Spleen (tissue), 13 donors: ENCODE measurements at places on chromosomes 11 and 22.

DNA sequence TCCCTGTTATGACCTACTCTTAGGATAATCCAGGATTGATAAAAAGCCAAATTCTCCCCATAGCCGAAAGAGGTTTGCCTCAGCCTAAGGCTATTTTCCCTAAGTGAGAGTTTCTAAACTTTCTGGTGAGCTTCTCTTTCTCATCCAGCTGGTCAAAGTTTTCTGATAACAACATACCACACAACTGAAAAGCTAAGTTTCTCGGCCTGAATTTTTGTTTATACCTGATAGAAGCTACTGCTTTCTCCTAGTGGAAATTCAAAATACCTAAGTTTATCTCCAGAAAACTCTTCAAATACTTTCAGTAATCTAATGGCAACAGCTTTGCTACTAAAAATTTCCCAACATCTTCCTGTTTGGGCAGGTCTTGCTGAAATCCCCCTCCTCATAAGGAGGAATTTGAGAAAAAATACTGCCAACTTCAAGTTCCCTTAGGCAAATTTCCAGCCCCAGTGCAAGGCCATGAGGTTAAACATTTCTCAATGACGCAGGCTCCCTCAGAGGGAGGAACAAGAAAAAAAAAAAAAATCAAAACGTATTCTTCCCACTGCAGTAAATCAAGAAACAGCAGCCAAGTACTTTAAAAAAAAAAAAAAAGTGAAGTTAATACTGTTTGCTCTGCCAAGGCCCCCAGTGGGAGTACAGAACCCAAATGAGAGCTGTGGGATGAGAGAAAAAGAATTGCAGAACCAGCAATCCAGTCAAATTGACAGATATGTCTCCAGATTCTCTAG, 127.0 kb downstream of the MRTFA start:
- H3K4me3 ChIP-seq = no peak overlapping the region
- no peaks in the 10 kb centered on the region for H3K36me3 ChIP-seq
- peak overlapping the region; percentile 70 for H3K27ac ChIP-seq
- H3K4me1 ChIP-seq = peaks cover 9% of the 10 kb centered on the region
- H3K27me3 ChIP-seq = no peaks in the 10 kb centered on the region
- DNase-seq = no peak

GRCh38 chr22:24021304-24021703, 10.2 kb downstream of the CABIN1 start:
- no peak overlapping the region for H3K4me3 ChIP-seq
- no peak overlapping the region for H3K27ac ChIP-seq
- H3K4me1 ChIP-seq = peaks cover 6% of the 10 kb centered on the region
- DNase-seq = no peak

GRCh38 chr22:19036523-19037273, 85.5 kb downstream of the DGCR2 start:
- DNase-seq = no peak
- H3K27ac ChIP-seq = no peak overlapping the region
- H3K4me1 ChIP-seq = no peaks in the 10 kb centered on the region
- no peaks in the 10 kb centered on the region for H3K36me3 ChIP-seq
- H3K27me3 ChIP-seq = no peaks in the 10 kb centered on the region

- no peak overlapping the region for H3K4me3 ChIP-seq
- DNase-seq = no peak
- no peak overlapping the region for H3K27ac ChIP-seq
- no peaks in the 10 kb centered on the region for H3K36me3 ChIP-seq
- no peaks in the 10 kb centered on the region for H3K4me1 ChIP-seq
Observed at GRCh38 chr11:61618978-61619377, 38.1 kb upstream of the SYT7 start.

GRCh38 chr11:120465921-120466534, 45.5 kb upstream of the GRIK4 start:
- H3K4me1 ChIP-seq = no peaks in the 10 kb centered on the region

- no peaks in the 10 kb centered on the region for H3K27me3 ChIP-seq
- H3K4me1 ChIP-seq = peaks cover 94% of the 10 kb centered on the region
- H3K36me3 ChIP-seq = no peaks in the 10 kb centered on the region
- DNase-seq = peak; percentile 75
- peak overlapping the region; percentile 94 for H3K27ac ChIP-seq
Observed at GRCh38 chr11:6617315-6617781, 1.9 kb downstream of the TPP1 start.

GRCh38 chr11:94120946-94121345, 7.7 kb upstream of the PANX1 start:
- H3K36me3 ChIP-seq = no peaks in the 10 kb centered on the region
- H3K27ac ChIP-seq = no peak overlapping the region
- no peak overlapping the region for H3K4me3 ChIP-seq
- H3K27me3 ChIP-seq = peaks cover 4% of the 10 kb centered on the region
- no peaks in the 10 kb centered on the region for H3K4me1 ChIP-seq

DNA sequence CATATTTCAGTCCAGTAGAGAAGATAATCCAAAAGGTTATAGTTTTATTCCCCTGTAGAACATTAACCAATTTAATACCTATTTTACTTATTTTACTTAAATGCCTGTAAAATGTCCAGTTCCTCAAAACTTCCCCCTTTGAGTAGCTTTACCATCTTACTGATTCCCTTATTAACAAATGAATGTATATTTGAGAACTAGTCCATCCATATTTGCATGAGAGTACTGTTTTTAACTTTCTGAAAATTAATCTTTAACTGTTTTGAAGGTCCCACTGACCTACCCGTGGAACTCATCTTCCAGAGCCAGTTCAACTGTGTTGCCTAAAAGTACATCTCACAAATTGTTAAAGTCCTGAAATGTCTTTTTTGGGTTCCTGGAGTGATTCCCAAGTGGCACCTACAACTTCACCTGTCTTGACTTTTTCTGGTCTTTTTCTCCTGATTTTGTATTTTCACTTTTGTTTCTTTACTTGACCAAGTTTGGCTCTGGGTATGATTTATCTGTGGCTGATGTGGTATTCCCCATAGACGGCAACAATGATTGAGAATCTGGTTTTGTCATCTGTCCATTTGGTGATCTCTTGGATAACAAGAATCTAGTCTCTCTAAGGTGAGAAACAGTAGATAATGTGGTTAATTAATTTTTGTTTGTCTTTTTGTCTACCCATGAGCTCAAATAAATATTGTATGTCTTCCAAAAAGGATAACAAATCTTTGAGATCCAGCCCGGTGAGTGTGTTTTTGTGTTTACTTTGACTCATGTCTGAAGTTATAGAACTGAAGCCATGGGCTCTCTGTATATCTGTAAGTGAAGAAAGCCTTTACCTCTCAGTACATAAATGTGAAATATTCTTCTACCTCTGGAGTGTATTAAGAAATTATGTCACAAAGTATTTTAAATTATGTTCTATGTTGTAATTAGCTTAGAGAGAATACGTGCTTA, 174.2 kb downstream of the ETS1 start:
- H3K4me3 ChIP-seq = no peak overlapping the region
- H3K27ac ChIP-seq = no peak overlapping the region
- no peak for DNase-seq
- no peaks in the 10 kb centered on the region for H3K36me3 ChIP-seq

GRCh38 chr11:42526426-42526825, 785.4 kb upstream of the API5 start:
- no peak overlapping the region for H3K27ac ChIP-seq
- no peak for DNase-seq
- no peak overlapping the region for H3K4me3 ChIP-seq
- H3K36me3 ChIP-seq = no peaks in the 10 kb centered on the region
- H3K27me3 ChIP-seq = no peaks in the 10 kb centered on the region

GRCh38 chr11:95650276-95650675, 139.3 kb downstream of the FAM76B start:
- no peak overlapping the region for H3K4me3 ChIP-seq
- H3K27me3 ChIP-seq = no peaks in the 10 kb centered on the region
- peaks cover 11% of the 10 kb centered on the region for H3K4me1 ChIP-seq
- no peak overlapping the region for H3K27ac ChIP-seq
- H3K36me3 ChIP-seq = no peaks in the 10 kb centered on the region
- no peak for DNase-seq

DNA sequence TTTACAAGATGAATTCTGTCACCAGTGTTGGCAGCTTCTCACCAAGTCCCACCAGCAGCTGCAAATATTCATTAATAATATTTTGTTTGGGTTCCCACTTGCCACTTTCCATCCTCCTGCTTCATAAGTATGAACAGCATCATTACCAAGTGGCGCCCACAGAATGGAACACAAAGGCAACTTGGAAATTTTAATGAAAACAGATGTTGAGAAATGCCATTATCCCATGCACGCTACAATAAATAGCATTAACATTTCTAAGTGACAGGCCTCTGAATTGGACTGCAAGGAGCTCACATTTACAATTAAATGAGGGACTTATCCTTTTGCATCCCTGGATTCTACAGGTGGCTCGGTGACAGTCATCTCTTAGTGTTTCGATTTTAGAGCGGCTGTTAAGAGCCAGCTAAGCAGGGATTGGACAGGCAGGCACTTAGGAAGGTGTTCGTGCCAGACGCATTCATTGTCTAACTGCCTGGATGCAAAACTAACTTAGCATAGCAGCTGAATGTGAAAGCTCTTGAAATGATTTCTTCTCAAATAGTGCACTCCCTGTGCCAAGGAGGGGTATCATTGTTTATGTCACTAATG, 170.3 kb downstream of the KIRREL3 start:
- H3K4me1 ChIP-seq = no peaks in the 10 kb centered on the region
- no peak for DNase-seq
- no peak overlapping the region for H3K27ac ChIP-seq

DNA sequence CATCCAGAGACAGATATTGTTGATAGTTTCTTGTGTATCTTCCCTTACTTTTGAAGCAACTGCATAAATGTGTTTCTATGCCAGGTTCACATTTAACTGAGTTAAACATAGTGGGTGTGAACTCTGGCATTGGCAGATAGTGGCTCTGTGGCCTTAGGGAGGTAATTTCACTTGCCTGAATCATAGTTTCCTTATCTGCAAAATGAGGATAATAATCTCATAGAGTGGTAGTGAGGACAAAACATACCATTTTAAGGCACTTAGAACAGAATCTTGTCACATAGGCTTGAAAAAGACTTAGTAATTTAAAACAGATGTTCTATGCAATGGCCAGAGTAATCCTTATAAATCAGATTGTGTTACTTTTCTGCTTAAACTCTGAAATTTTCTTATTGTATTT, 56.4 kb upstream of the SYN3 start:
- H3K36me3 ChIP-seq = no peaks in the 10 kb centered on the region
- no peaks in the 10 kb centered on the region for H3K27me3 ChIP-seq
- H3K27ac ChIP-seq = no peak overlapping the region
- H3K4me1 ChIP-seq = no peaks in the 10 kb centered on the region

GRCh38 chr11:131957201-131957600, 586.8 kb downstream of the NTM start:
- H3K4me3 ChIP-seq = no peak overlapping the region
- no peaks in the 10 kb centered on the region for H3K4me1 ChIP-seq
- H3K27me3 ChIP-seq = no peaks in the 10 kb centered on the region
- no peak overlapping the region for H3K27ac ChIP-seq
- no peak for DNase-seq

DNA sequence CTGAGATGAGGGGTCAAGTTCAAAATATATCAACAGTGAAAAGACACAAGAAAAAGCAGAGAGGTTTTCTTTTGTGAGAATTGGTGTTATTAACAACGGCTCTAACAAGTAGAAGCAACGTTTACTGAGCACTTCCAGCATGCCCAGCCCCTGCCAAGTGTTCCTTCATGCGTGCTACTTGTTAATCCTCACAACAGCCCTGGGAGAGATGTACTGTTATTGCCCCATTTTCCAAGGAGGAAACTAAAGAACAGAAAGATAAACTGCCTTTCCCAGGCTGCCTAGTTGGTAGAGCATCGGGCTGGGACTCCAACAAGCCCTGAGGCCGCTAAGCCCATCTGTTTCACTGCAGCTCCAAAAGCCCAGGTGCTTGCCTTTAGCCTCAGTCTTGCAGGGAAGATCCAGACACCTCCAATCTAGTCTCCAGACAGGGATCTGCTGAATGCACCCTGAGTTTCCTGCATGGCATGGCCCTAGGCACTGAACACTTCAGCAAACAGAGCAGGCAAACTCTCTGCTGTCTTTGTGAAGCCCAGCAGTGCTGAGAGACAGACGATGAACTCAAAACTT, 25.5 kb downstream of the SPATA19 start:
- H3K27me3 ChIP-seq = peaks cover 18% of the 10 kb centered on the region
- H3K36me3 ChIP-seq = no peaks in the 10 kb centered on the region
- peaks cover 8% of the 10 kb centered on the region for H3K4me1 ChIP-seq
- DNase-seq = no peak
- H3K27ac ChIP-seq = no peak overlapping the region

DNA sequence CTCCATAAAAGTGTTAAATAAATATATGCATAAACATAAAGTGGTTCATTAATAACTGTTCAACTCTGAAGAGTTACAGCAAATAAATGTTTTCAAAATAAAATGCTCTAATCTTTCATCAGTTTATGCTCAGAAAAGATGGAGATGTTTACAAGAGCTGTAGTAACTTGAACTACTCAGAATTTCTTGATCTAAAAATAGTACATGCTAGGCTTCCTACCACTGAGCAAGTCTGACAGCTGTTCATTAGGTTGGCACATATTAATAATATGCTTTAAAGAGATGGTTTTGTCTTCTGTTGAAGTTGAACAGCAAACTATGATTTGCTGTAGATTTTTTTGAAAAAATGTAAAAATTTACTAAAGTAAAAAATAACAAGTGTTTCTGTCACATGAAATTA, 10.8 kb upstream of the SLN start:
- no peak for DNase-seq
- H3K4me1 ChIP-seq = no peaks in the 10 kb centered on the region
- H3K36me3 ChIP-seq = no peaks in the 10 kb centered on the region
- no peak overlapping the region for H3K27ac ChIP-seq

GRCh38 chr11:26607725-26608506, 35.9 kb upstream of the MUC15 start:
- H3K27me3 ChIP-seq = no peaks in the 10 kb centered on the region
- no peak for DNase-seq
- H3K36me3 ChIP-seq = no peaks in the 10 kb centered on the region
- no peaks in the 10 kb centered on the region for H3K4me1 ChIP-seq
- H3K4me3 ChIP-seq = no peak overlapping the region

- DNase-seq = no peak
- peak overlapping the region; percentile 74 for H3K4me3 ChIP-seq
- H3K36me3 ChIP-seq = peaks cover 57% of the 10 kb centered on the region
- no peaks in the 10 kb centered on the region for H3K27me3 ChIP-seq
- peaks cover 89% of the 10 kb centered on the region for H3K4me1 ChIP-seq
Observed at GRCh38 chr22:31085928-31086327, 4.8 kb downstream of the SMTN start.

DNA sequence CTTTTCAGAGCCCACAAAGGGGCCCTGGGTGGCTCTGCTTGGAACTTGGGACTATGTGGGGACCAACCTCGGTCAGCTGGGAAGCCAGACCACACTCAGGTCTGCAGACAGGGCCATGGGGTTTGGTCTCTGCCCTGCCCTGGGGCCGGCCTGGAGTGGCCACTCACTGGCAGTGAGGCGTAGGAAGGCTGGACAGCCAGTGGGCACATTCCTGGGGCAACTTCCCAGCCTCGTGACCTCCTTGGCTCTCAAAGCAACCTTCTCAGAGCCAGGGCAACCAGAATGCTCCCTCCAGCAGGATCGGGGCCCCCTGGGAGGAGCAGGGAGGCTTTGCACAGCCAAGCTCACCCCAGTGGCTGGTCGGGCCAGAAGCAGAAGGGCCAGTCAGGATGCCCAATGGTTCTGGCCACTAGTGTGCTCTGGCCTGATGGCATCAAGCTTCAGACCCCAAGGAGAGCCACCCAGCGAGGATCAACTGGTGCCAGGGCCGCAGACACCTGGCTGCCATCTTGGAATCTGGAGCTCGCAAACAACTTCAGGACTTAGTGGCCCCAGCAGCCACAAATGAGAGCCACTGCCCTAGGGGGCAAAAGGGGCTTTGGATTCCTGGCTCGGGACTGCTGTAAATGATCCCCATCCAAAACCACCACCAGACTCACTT, 87.1 kb downstream of the MYEOV start:
- DNase-seq = peak; percentile 57
- peaks cover 8% of the 10 kb centered on the region for H3K4me1 ChIP-seq
- H3K27me3 ChIP-seq = no peaks in the 10 kb centered on the region
- no peak overlapping the region for H3K27ac ChIP-seq
